CD8-positive, alpha-beta T cell (primary cell): ENCODE measurements at places on chromosomes 16 and 17.

DNA sequence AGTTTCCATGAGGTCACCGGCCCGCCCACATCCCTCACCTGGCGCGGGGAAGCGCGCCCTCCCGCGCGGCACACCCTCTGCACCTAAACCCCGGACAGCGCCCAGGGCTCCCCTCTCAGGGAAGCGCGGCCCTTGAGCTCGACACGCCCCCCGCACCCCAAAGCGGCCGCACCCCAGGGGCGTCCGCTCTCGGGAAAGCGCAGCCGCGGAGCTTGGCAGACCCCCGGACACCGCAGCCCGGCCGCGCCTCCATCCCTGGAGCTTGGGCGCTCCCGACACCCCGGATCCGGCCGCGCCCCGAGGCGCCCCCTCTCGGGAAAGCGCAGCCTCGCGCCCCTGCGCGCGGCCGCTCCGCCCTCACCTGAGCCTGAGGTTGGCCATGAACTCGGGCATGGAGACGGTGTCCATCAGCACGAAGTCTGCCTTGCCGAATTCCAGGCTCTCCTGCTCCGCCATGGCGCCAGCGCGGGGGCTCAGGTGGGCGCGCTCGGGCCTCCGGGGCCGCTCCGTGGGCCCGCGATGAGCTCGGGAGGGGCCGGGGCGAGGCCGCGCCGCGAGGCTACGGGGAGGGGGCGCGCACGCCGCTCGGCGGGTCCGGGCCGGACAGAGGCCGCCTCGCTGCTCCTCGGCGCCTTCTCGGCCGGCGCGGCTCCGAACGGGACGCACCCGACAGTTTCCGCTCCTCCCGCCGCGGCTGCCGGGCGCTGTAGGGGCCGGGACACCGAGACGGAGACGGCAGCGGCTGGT lies at the start of gene MYO1D:
TSS of gene MYO1D (minus strand) at position 708 of the 747 bp plus-strand sequence. CDS start at position 456, 252 bp downstream.
- DNase-seq: peak; percentile 70

DNA sequence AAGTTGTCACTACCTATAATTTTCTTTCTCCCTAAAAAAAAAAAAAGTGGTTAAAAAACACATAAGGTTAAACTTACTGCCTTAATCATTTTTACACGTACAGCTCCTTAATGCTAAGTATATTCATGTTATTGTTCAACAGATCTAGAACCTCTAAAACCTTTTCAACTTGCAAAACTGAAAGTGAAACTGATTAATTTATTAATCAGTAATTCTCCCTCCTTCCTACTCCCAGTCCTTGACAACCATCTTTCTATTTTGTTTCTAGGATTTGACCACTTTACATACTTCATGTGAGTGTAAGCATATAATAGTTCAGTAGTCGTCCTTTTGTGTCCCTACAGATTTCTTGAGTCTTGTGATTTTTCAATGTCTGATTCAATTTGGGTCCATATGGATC lies 251.4 kb upstream of the KIF2B start:
- DNase-seq: no peak

GRCh38 chr16:57672824-57673223 lies 4.7 kb downstream of the ADGRG3 start:
- no peak for DNase-seq

DNA sequence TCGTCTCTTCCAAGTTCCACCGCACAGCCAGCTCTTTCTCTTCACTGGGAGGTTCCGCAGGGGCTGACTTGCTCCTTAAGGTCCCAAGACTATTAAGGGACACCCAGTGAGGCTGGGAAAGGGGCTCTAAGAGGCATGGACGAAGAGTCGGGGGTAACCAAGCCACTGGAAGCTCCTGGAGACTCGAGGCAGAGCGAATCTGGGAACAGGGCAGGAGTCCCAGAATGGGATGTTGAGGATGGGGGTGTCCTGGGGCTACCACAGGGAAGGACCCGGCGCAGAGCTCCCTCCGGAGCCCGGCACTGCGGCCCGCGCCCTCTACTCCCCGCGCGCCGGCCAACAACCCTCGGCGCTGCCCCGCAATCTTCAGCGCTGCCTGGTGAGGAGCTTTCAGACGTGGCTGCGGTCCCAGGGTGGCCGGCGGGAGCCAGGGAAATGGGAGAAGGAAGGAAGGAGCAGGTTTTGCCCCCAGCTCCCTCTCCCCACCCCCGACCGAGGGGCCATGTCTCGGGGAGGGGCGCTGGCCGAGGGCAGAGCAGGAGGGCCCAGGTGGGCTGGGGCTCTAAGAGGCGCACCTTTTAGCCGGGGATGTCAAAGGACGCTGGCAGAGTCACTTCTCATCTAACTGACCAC lies 581 bp downstream of the CHST5 start:
- no peak for DNase-seq

GRCh38 chr17:47915776-47916398 lies 19.9 kb downstream of the SP2 start:
- no peak for DNase-seq

DNA sequence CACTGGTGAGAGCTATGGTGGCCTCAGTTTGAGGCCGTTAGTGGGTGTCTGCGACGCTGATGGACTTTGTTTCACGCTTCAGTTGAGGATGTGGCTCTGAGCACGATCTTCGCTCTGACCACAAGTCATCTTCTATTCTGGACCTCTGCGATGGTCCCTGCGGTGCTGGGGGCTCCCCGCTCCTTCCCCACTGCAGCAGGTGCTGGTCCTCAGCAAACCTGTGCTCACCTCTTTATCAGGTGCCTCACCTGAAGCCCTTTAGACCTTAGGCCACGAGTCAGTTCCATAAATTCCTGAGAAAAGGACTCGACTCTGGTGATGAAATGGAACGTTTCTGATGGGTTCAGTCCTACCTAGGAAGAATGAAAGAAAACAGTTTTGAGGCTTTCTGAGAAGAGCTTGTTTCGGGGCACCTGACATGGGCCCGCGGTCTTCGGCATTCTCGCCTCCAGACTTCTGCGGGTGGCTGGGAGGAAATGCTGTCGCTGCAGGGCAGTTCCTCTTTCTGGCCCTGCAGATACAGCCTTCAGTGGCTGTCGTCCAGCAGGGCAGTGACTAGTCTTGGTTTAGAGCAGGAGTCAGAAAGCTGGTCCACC lies 4.7 kb downstream of the KCTD5 start:
- DNase-seq: no peak

DNA sequence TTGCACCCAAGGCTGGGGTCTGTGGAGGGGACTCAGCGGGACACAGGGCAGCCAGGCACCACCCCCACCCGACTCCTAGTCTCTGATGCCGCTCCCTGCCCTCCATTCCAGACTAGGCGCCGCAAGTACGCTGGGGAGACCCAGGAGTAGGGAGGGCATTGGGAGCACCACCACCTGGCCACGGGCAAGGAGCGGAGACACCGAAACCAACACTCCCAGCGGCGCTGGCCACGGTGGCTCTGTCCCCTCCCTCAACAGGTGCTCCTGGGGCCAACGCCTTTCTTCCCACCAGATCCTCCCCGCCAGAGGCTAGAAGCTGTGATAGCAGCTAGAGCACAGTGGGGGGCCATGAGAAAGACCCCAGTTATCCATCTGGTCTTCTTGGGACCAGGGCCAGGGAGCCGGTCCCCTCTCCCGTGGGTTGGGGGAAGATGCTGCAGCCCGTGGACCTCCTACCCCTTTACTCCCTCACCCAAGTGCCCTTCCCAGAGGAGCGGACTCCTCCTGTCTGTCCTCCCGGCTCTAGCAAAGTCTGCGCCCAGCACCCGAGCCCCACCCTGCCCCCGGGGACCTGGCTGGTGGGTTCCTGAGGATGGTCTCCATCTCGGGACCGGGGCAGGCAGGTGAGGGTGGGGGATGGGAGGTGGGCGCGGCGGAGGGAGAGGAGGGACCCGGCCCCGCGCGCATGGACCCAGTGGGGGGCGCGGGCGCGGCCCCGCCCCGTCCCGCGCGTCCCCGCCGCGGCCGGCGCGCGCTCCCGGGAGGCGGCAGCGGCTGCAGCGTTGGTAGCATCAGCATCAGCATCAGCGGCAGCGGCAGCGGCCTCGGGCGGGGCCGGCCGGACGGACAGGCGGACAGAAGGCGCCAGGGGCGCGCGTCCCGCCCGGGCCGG lies at the start of gene SYNGR3:
TSS of gene SYNGR3 (plus strand) at position 762 of the 892 bp plus-strand sequence. CDS start 133 bp downstream, outside the sequence.
- DNase-seq: no peak

GRCh38 chr16:84599521-84600202 lies 18.2 kb downstream of the COTL1 start:
- peak; percentile 77 for DNase-seq

GRCh38 chr17:50561746-50562141 lies 1.2 kb downstream of the CACNA1G start:
- DNase-seq: peak; percentile 52

GRCh38 chr16:2370721-2371120 lies 30.2 kb upstream of the ABCA3 start:
- DNase-seq: no peak

DNA sequence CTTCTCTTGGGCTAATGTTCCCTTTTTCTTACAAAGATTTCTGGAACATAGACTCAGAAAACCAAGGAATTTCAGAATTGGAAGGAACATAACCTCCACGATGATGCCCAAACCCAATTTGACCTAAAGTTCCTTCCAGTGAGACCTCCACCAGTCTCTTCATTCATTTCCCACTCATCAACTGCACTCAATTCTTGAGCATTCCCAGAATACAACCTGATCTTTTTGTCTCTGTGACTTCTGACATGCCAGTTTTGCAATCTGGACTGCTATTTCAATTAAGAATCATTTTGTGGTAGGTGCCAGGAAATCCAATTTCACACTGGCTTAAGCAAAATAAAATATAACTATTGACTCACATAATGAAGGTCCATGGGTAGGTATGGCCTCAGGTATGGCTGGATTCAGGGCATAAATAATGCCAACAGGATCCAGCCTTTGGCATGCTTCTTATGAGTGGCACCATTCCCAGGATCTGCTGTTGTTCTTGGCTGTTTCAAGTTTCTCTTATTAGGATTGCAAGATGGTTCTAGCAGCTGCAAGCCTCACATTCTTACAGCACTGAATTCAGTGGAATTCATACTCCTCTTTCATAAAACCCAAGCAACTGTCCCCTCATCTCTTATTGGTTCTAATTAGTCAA lies 184.3 kb downstream of the HS3ST4 start:
- DNase-seq: no peak

GRCh38 chr17:7405350-7406234 lies 1.7 kb upstream of the TMEM256 start:
- no peak for DNase-seq

DNA sequence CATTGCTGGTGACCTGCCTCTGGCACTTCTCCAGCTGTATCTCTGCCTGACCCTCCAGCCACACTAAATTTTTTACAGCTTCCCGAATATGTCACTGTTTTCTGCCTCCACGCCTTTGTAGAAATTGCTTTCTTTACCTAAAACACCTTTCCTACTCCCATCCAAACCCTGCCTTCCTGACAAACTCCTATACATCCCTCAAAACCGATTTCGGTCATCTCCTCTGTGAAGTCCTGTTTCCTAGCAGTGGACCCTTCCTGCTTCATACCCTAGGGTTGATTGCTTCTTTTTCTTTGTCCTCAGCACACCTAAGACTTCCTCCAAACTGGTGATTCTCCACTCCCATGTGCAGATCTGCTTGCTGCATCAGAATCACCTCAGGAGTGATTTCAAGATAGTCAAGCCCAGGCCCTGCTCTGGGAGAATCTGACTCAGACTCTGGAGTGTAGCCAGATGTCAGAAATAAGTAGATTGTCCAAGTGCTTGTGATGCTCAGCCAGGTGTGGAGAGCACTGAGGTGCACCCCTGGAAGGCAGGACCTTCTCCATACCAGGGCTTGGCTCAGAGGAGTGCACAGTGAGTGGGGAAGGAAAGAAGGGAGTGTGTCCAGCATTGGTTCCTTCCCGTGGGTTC lies 184.2 kb downstream of the COPRS start:
- DNase-seq: no peak

DNA sequence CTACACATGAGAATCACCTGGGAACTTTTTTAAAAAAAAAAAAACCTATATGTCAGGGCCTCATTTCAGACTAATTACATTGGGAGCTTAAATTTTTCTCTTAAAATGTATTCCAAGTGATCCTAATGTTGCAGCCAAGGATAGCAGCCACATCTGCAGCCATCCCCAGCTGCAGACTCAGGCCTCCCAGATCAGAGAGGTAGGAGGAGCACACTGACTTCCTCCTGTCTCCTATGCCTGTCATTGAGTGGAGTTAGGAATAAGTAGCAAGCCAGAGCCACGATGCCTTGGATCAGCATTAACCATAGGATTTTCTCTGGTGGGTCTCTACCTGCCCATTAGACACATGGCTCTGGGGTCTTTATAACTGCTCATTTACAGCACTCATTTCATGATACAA lies 463.5 kb downstream of the HS3ST4 start:
- DNase-seq: no peak

GRCh38 chr17:82613283-82614094 lies 34.8 kb downstream of the WDR45B start:
- no peak for DNase-seq

DNA sequence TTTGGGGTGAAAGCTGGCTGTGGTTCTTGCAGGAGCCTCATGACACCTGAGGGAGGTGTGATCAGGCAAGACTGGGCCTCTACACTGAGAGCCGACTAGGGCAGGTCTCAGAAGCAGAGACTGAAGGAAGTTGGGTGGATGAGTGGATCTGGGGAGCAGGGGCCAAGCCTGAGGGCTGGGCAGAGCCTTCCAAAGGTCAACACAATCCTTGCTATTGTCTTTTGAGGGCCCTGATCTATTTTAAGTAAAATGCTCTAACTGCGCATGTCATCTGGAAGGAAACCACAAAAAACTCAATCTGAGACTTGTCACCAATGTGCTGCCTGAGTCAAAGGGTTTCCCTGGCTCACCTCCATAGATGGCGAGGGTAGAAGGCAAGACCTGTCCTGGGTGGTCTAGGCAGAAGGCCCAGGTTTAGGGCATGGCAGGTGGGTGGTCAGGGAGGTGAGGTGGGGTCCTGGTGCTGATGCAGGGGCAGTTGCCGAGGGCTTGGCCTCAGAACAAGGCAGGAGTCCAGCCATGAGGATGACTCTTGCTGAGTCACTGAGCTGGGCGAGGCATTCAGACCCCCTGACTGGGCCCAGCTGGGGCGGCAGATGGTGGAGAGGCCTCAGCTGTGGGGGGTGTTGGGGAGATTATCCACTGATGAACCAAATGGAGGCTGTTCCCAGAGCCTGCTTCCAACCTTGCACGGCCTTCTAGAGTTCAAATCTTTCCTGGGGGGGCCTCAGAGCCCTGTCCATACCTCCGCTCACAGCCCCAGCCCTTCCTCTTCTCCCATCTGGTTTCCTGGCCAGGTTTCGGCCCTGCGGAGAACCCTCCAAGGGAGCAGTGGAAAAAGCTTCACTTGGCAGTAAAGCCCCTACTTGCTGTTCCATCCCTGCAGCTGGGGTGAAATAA lies 5.1 kb downstream of the MVP start:
- DNase-seq: peak; percentile 46

DNA sequence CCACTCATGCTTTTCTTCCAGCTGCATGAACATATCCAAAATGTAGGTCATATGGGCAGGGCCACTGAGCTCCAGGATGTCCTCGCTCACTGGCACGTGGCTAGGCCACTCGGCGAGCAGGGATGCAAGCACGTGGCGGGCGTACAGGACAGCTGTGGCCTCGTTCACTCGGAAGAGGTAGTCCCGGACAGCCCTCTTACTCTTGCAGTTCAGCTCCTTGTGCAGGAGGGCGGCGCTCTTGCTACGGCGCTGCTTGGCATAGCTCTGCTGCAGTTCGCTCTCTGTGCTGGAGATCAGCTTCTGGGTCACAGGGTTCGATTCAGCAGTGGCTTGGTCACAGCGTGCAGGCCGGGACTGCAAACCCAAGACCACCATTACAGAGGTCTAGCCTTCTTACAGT lies 53.1 kb upstream of the ATP2A3 start:
- no peak for DNase-seq
